ENCODE measurements at places on chromosomes 2 and 18.

GRCh38 chr18:23882616-23883276 lies 131.8 kb upstream of the TTC39C start:
- no peak for DNase-seq

DNA sequence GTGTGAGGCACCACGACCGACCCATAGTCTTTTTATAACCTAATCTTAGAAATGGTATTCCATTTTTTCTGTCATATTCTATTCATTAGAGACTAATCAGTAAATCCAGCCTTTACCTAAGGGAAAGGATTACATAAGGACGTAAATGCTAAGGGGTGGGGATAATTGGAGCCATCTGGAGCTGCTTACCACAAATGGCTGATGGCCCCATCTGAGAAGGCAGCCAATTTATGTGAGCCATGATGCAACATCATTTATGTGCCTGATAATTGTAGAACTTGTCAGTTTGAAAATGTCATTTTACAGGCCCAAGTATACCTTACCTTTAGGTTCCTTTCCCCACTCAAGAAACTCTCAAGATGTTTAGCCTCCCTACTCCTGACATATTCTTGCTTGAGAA lies 44.0 kb downstream of the ARHGEF33 start:
- no peak for DNase-seq

DNA sequence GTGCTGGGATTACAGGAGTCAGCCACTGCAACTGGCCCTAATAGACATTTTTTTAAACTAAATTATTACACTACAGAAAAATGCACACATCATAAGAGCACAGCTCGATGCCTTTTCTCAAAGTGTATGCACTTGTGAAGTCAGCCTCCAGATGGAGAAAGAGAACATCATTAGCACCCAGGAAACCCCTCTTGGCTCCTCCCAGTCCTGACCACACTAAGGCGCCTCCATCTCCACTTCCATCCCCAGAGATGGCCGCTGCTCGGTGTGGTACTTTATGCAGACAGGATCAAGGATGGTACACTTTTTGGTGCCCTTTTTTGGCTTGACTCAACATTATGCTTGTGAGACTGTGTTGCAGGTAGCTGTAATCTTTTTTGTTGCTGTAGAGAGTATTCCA lies 34.8 kb downstream of the RRM2 start:
- no peak for DNase-seq

DNA sequence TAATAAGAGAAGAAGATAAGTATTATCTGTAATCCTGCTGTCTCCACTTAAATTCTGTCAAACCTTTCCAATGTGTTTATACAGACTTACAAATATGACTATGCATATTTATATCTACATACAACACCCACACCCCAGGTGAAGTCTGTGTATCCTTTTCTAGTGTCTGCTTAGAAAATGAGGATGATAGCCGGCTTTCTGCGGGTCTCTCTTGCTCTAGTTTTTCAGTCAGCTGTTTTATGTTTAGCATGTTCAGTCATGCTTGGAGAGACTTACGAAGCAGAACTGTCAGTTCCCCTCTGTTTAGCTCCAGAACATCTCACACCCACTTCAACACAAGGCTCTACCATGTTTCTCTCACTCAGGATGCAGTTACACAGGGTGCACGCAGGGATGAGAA lies 137.3 kb upstream of the NFATC1 start:
- DNase-seq, result no peak

- DNase-seq, result no peak
These were observed 80.2 kb downstream of the CLHC1 start for GRCh38 chr2:55151733-55152433.

GRCh38 chr2:60246583-60246982 lies 306.9 kb downstream of the BCL11A start:
- DNase-seq, result no peak

DNA sequence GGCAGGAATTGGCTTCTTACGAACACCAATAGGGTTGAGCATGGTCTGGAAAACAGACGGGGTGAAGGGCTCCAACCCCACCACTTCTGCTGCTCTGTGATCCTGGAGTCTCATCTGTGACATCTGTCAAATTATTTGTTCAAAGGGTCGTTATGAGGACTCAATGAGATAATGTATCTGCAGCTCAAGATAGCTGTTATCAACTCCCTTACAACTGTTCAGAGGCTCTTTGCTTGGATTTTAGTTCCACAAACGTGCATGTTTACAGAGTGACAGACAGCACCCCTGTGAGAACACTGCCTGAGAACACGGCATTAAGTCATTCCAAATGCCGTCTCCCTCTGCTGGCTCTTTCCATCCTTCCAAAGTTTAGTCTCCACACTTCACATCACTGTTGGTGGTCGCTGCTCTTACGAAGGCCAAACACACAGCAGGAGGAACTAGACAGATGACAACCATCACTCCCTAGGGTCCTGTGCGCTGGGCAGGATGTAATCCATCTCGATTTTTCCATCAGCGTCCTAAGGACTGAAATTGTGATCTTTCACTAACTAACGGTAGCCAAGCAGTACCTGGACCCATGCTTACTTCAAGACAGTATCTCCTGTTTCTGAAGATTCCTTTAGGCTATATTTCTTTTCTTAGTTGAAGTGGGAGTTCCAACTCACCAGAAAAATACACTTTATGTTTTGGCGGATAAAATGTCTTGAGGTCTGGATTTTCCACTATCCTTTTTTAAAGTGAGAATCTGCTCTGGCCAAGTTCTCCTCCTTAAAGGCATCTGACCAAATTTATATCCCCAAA lies 220.3 kb downstream of the ANAPC1 start:
- no peak for DNase-seq

- DNase-seq, result no peak
These were observed 63.8 kb upstream of the ZC3H15 start for GRCh38 chr2:186422226-186422625.

Measured in stimulated activated CD4-positive, alpha-beta T cell treated with anti-CD3 and anti-CD28 coated beads, Interleukin-15, amount 100 ng/mL, for 1 hour (primary cell).